ENCODE measurements at places on chromosomes 7 and 10.

DNA sequence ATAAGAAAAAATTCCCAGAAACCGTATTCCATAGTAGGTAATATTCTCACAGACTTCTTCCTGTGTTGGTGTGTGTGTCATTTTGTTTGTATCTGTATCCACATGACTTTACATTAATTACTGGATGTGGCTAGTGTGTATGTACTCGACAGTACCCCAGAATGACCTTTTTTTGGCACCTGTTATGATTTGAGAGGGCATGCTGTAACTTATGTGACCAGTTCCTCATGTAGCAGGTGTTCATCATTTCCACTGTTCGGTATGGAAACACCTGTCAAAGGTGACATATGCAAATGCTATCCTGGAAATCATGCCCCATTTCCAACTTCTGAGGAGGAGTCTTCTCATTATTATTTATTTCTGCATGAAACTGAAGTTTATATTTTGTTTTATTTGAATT is 89.3 kb downstream of the ZMYND11 start:
- ATAC-seq: no peak

GRCh38 chr7:22726907-22727713 is at the start of gene IL6:
Gene IL6 (plus strand): TSS chr7:22727200. CDS start chr7:22727263, 63 bp downstream.
- ATAC-seq: peak; percentile 38

DNA sequence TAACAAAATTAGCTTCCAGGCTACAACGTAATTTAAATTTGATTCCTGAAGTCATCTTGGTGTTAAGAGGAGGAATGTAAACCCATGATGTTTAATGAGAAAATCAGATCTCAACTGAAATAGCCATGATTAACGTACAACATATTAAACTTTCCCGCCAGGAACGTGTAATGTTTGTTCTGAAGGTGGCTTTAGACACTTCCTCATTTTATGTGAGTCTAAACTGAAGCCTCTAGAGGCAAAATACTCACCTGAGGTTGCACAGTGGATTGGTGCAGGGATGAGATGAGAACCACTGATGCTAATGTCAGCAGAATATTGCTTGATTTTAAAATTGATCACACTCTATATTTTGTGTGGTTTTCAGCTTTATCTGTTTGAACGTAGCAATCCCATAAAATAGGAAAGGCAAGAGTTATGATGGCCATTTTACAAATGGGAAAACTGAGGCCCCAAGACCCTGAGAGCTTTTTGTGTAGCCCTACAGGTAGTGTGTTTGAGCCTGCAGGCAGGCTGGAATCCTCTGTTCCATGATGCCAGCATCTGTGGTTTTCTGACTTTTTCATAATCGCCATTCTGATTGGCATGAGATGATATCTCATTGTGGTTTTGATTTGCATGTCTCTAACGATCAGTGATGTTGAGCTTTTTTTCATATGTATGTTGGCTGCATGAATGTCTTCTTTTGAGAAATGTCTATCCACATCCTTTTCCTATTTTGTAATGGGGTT is 243.7 kb upstream of the BMPER start:
- no peak for ATAC-seq

- ATAC-seq: no peak
Observed at GRCh38 chr10:1198453-1199344, 142.5 kb downstream of the WDR37 start.

DNA sequence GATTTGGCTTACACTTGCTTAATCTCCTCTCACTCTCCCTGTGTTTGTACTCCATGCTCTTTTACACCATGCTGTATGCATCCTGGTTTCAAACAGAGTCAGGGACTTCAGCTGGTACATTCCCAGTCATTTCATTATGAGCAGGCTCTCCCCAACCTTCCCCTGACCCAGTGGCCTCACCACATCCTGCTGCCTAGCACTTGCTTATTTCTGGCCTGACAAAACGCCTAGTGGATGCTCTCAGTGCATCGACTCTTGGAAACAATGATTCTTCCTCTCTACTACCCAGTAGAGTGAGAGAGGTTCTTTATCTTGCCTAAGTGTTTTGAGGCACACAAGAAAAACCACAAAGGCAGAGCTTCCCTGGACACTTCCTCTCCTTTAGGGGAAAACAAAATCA is 63.4 kb downstream of the CAV1 start:
- ATAC-seq: peak; percentile 93

GRCh38 chr10:94358480-94358879 is 4.3 kb downstream of the NOC3L start:
- no peak for ATAC-seq

DNA sequence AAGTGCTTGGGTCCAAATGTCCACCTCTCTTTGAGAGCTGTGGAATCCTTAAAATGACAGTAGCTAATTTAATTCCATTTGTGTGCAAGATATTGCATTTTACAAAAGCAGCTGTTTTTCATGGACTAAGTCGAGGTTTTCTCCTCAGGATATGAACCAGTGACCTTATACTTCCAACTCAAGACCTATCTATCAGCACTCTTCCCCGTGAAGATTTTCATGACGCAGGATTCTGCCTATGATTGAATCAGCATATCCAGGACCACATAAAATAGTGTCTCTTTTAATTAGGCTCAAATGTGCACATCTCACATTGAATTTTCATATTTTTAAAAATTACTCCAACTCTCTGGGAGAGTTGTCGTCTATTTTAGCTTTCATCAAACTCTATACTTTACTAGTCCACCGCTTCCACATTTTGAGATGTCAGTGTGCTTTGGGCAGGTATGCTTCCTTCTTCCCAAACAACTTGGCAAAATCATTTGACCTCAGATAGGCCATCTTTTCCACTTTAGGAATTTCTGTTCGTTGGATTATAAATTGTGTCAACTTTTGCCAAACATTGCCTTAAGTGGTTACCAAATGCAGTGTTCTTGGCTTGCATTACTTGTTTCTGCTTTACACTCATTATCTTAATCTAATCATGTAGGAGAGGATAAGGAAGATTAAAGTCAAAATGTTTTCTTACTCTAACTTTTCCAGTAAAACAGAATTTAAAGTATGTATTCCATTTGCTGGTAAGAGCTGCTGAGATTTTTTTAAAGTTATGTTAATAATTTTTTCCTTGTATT is 39.4 kb downstream of the SEMA3A start:
- ATAC-seq: no peak

DNA sequence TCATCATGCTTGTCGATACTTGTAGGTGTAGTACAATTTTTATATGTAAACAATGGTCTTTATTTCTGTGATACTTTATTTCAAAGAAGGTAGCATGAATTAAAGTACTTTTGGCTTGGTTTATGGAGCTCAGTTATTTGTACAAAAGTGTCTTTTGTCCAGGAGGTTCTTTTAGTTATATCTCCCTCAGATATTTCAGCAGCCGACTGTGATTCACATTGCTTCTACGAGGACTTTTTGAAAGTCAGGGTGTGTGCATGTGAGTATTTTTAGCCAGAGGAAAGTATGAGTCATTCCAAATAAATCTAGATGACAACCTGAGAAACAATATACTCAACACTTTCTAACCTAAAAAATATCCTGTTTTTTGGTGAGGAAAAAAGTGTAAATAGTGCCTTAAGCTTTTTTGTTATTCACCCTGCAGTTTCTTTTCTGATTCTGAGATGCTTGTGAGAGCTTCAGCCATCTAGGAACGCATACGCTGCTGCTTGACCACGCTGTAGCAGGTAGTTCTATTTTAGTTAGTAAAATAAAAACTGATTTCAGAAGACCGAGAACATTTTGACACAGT is 595 bp upstream of the SUN1 start:
- ATAC-seq: peak; percentile 81

GRCh38 chr10:63588436-63589167 is 67.4 kb downstream of the REEP3 start:
- ATAC-seq: no peak

GRCh38 chr10:1596482-1597099 is 140.7 kb downstream of the ADARB2 start:
- ATAC-seq: no peak

- no peak for ATAC-seq
Observed at GRCh38 chr7:25711940-25712339, 440.1 kb upstream of the NFE2L3 start.

GRCh38 chr10:4353964-4354363 is 472.0 kb upstream of the AKR1E2 start:
- ATAC-seq: peak; percentile 19

DNA sequence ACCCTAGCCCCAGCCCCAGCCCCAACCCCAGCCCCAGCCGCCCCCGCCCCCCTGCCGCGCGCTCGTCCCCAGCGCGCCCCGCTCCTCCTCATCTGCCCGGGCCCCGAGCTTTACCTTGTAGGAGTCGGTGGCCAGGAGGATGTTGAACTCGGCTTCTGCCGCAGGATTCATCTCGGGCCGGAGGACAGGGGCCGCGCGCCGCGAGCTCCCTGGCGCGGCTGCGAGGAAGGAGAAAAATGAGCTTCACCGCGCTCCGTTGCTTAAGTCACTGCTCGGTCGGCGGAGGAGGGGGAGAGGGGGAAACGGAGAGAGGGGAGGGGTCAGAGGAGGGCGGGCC is at the start of gene NAMPT:
TSS of gene NAMPT (minus strand) at position 270 of the 337 bp plus-strand sequence. CDS start at position 171, 99 bp downstream.
- no peak for ATAC-seq

GRCh38 chr7:12815426-12815825 is 128.0 kb downstream of the ARL4A start:
- no peak for ATAC-seq

GRCh38 chr10:60488111-60488669 is 98.5 kb upstream of the ANK3 start:
- no peak for ATAC-seq

- ATAC-seq: peak; percentile 65
Observed at GRCh38 chr7:74544706-74545469, 91.2 kb downstream of the GTF2IRD1 start.

DNA sequence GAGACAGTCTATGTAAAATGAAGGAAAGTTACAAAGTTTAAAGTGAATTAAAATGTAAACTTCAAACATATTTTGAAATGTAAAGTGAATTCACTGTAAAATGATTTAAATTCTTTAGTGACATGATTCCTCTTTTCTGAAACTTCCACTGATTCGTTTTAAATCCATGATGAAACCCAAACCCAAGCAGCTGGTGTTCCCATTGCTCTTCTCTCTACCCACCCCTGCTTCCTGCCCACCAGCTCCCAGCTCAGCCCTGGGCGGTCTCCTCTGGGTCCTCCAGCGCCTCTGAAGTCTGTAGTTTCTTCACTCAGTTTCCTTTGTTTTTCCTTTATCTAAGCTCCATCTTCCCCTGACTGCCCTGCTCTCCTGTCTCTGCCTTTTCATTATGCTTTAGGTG is 175.9 kb downstream of the SNX10 start:
- no peak for ATAC-seq
